ENCODE measurements at places on chromosomes 3 and 15. TPM values are rescaled to one million over a fixed set of nuclear protein-coding genes. Genes with fewer than 3 reads are reported as not detected.

The DTWD1 gene
- 18.7 TPM for total RNA-seq

The DCLK3 gene
- total RNA-seq: not detected

The LIPC gene
- total RNA-seq: 2.9 TPM

The SPTSSB gene
- total RNA-seq: 3.5 TPM

The HTR3E gene
- total RNA-seq: 0.13 TPM

The MST1R gene
- total RNA-seq: 173 TPM

The MAP6D1 gene
- not detected for total RNA-seq

The GOLGA8R gene
- 0.90 TPM for total RNA-seq

The SHC4 gene
- 0.50 TPM for total RNA-seq

The GOLGA8Q gene
- 0.15 TPM for total RNA-seq

The ACOX2 gene
- total RNA-seq: 14.6 TPM

The CKMT1B gene
- total RNA-seq: 227 TPM

DNA sequence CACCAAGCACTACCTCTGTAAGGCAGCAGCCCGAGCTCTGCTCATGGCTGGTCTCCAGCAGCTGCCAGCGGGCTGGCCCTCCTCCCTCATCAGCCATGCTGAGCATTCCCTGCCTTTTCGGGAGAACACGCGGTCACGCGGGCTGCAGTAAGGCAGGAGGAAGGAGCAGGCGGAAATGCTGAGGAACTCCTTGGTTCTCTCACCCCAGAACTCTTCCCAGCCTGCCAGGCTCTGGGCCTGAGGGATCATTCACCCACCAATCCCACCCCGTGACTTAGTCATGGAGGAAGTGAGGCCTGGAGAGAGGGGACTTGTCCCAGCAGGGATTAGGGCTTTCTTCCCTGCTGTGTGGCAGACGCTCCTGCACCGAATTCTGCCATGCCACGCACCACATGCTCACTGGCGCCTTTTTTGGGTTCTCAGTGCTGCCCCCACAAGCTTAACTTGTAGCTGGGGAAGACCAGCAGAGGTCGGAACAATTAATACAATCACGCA, 42.9 kb upstream of the RPL32 start:
- no peak for DNase-seq
- no peak overlapping the region for H3K4me3 ChIP-seq
- no peaks in the 10 kb centered on the region for H3K36me3 ChIP-seq
- H3K27ac ChIP-seq: no peak overlapping the region
- H3K4me1 ChIP-seq: no peaks in the 10 kb centered on the region

DNA sequence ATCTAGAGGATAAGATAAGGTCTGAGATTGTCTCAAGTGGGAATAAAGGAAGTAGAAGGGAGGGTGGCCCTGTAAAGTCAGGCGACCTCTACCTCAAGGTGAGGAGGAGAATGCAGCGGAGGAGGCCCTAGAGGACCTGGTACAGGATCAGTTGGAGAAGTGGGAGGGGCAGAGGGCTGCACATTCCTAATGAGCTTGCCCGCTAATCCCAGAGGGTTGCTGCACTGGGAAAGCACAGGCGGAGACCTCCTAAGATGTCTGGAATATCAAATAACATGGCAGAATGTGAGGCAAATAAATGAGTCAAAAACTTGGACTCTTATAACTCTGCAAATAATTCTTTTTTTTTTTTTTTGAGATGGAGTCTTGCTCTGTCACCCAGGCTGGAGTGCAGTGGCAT, 30.2 kb upstream of the VPS8 start:
- H3K36me3 ChIP-seq: no peaks in the 10 kb centered on the region
- no peak for DNase-seq
- H3K4me1 ChIP-seq: peaks cover 1% of the 10 kb centered on the region
- H3K4me3 ChIP-seq: no peak overlapping the region

GRCh38 chr15:98035134-98035533, 74.6 kb downstream of the ARRDC4 start:
- no peak overlapping the region for H3K27ac ChIP-seq
- no peak overlapping the region for H3K4me3 ChIP-seq
- no peaks in the 10 kb centered on the region for H3K36me3 ChIP-seq
- DNase-seq: no peak
- no peaks in the 10 kb centered on the region for H3K27me3 ChIP-seq
- H3K4me1 ChIP-seq: no peaks in the 10 kb centered on the region

DNA sequence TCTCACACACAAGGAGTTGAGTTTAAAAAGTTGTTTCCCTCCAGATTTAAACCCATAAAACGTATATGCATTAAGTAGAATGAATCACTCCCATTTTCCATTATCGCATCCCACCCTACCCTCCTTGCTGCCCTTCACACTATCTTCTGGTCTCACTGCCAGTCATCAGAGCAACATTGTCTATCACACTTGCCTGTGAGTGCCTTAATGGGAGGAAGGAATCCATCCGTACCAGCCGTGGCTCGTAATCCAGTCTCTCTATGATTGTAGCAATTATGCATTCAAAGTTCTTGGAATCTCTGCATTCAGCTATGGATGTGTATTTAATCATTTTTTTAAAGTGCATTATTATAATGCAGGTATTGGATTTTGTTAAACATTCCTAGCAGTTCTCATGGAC, 1.9 kb downstream of the TMEM266 start:
- no peak overlapping the region for H3K27ac ChIP-seq
- H3K4me3 ChIP-seq: no peak overlapping the region
- H3K36me3 ChIP-seq: no peaks in the 10 kb centered on the region
- DNase-seq: no peak

GRCh38 chr15:69194854-69195253, 34.4 kb downstream of the GLCE start:
- DNase-seq: no peak
- H3K36me3 ChIP-seq: no peaks in the 10 kb centered on the region
- H3K4me1 ChIP-seq: no peaks in the 10 kb centered on the region

GRCh38 chr3:196688349-196688748, 23.7 kb downstream of the CEP19 start:
- peak; percentile 22 for DNase-seq
- H3K36me3 ChIP-seq: no peaks in the 10 kb centered on the region
- H3K27ac ChIP-seq: no peak overlapping the region
- no peaks in the 10 kb centered on the region for H3K27me3 ChIP-seq
- no peaks in the 10 kb centered on the region for H3K4me1 ChIP-seq
- H3K4me3 ChIP-seq: no peak overlapping the region

DNA sequence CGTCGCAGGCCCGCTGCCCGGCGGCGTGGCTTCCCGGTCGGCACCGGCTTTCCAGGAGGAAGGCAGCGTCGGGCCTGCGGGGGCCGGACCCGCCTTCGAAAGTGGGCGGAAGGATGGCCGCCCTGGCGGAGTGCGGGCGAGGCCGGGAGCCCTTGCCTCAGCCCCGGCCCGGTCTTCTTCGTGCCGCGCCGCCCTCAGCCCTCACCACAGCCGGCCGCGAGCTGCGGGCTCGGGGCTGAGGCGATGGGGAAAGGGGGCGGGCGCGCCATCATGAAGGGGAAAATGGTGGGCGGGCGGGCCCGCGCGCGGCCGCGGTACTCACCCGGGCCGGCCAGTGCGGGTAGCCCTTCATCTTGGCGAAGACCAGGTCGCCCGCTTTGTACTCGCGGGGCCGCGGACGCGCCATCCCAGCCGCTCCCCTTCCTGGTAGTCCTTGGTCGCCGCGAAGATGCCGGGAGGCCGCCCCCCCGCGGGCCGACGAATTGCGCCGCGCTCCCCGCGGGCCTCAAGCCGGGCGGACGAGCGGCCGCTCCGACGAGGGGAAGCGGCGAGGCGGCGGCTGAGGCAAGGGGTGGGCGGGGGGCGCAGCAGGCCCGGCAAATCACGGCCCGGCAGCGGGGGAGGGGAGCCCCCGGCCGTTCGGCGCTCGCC, 489 bp downstream of the HDGFL3 start:
- no peaks in the 10 kb centered on the region for H3K36me3 ChIP-seq
- peak overlapping the region; percentile 60 for H3K27ac ChIP-seq
- no peaks in the 10 kb centered on the region for H3K4me1 ChIP-seq

- H3K27me3 ChIP-seq: no peaks in the 10 kb centered on the region
- no peaks in the 10 kb centered on the region for H3K36me3 ChIP-seq
- H3K4me3 ChIP-seq: no peak overlapping the region
- H3K4me1 ChIP-seq: no peaks in the 10 kb centered on the region
- DNase-seq: no peak
These were observed 62.7 kb downstream of the CRYGS start for GRCh38 chr3:186481526-186481925.

DNA sequence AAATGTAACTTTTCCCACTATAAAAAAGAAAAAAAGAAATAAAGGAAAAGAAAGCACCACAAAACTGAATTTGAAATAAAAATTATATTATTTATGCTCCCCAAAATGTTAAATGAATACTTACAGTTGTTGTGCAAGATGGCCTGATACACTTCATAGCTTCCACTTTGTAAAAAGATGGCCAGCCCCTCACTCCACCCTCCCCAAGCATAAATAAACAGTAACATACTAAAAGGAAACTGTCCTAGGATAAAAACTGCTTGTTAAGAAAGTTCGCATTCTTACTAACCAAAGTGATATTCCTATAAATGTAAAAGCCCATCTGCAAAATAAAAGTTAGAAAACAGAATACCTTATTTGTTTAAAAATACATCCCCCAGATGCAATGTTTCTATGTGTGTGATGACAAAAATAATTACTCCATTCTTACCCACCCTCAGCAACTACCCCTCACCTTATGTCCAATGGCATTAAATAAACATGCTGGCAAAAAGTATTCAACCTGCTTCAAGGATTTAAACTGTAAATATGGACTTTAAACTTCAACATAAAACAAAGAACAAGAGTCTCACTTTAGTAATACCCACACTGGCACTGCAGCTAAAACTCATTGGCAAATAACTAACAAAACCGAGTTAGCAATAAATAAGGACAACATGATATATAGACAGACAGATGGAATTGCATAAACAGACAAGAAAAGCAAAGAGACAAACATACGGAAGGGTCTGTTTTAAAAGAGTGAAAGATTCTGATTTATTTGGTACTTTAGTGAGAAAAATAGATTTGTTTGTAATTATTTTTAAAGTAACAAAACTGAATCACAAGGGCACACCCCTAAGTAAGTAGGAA, 47.7 kb downstream of the ZBTB20 start:
- H3K4me1 ChIP-seq: no peaks in the 10 kb centered on the region
- peak overlapping the region; percentile 30 for H3K27ac ChIP-seq
- H3K27me3 ChIP-seq: no peaks in the 10 kb centered on the region
- no peaks in the 10 kb centered on the region for H3K36me3 ChIP-seq
- H3K4me3 ChIP-seq: peak overlapping the region; percentile 14
- no peak for DNase-seq

DNA sequence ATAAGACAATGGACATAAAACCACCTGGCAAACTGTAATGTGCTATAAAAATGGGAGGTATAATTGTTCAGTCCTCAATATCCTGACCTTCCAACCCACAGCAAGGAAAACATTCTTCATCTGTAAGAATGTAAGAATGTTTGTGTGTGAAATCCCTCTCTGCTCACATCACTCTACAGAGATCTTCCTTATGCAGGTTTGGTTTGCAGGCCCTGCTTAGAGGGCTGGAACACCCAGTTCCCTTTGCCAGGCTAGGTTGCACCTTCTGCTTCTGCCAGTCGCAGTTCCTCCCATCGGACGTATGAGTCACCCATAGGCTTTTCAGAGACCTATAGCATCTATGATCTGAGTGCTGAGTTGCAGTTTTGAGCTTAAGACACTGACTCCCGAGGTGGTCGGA, 24.1 kb upstream of the MINAR1 start:
- H3K27ac ChIP-seq: no peak overlapping the region
- no peaks in the 10 kb centered on the region for H3K4me1 ChIP-seq
- no peaks in the 10 kb centered on the region for H3K27me3 ChIP-seq

- H3K27me3 ChIP-seq: no peaks in the 10 kb centered on the region
- no peak for DNase-seq
- no peaks in the 10 kb centered on the region for H3K4me1 ChIP-seq
- no peaks in the 10 kb centered on the region for H3K36me3 ChIP-seq
These were observed 70.8 kb downstream of the RAP2B start for GRCh38 chr3:153232851-153233271.

GRCh38 chr15:34776606-34777105, 18.7 kb downstream of the ACTC1 start:
- no peak for DNase-seq
- H3K36me3 ChIP-seq: no peaks in the 10 kb centered on the region
- H3K27me3 ChIP-seq: no peaks in the 10 kb centered on the region
- H3K4me1 ChIP-seq: no peaks in the 10 kb centered on the region
- no peak overlapping the region for H3K4me3 ChIP-seq
- H3K27ac ChIP-seq: no peak overlapping the region

DNA sequence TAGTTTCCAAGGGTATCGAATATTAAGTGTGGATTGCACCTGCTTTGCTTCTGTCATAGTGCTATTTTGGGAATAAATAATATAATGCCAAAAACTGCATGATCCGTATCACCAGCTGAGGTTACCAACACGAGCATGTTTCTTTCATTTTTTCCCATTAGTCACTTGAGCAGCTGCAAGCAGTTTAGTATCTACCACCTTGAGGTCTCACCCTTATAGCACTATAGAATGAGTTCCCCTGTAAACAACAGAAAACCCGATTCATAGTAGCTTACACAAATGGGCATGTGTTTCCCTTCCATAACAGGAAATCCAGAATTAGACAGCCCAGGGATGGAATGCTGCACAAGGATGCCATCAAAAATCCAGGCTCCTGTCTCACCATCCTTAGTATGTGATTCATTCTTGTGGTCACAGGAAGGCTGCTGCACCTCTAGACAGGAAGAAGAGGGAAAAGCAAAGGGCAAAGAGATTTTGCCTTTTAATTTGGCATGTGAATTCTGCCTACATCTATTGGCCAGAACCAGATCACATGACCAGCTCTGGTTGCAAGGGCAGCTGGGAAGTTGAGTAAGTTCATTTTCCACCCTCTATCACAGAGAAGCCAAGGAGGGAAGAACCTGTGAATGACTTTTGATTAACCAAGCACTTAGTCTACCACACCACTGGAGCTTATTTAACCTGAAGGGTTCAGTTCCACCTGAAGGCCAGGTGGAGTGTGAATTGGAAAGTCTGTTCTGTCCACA, 91.3 kb upstream of the SLC25A36 start:
- H3K27me3 ChIP-seq: no peaks in the 10 kb centered on the region
- no peaks in the 10 kb centered on the region for H3K4me1 ChIP-seq
- no peak overlapping the region for H3K4me3 ChIP-seq
- no peak for DNase-seq

DNA sequence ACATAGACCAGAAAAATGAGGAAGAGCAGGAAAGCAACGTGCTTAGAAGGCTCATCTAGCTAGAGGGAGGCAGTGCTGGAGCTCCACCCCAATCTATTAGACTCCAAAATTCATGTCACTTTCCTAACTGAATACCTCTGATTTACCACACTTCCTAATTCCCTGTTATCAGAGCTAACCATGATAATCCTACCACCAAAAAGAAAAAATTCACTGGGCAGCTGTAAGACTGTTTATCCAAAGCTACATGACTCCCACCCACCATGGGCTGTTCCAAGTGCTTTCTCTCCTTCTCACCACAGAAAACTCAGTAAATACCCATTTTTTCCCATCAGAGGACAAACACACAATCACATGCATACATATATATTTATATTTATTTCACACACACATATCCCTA, 479.5 kb upstream of the WNT5A start:
- no peak overlapping the region for H3K27ac ChIP-seq
- H3K4me3 ChIP-seq: no peak overlapping the region
- no peaks in the 10 kb centered on the region for H3K4me1 ChIP-seq
- H3K27me3 ChIP-seq: no peaks in the 10 kb centered on the region
- DNase-seq: no peak
- H3K36me3 ChIP-seq: no peaks in the 10 kb centered on the region

GRCh38 chr15:87743562-87743961, 513.0 kb downstream of the NTRK3 start:
- DNase-seq: no peak
- no peak overlapping the region for H3K27ac ChIP-seq
- H3K36me3 ChIP-seq: no peaks in the 10 kb centered on the region
- H3K4me3 ChIP-seq: no peak overlapping the region

Data from colonic mucosa (tissue), 4 donors.